Stimulated activated CD8-positive, alpha-beta memory T cell treated with anti-CD3 and anti-CD28 coated beads, Interleukin-7, amount 100 ng/mL, for 4 hours (primary cell): ENCODE measurements at places on chromosomes 1 and 21.

- DNase-seq, result no peak
Observed at GRCh38 chr1:14778898-14779865, 180.7 kb downstream of the KAZN start.

DNA sequence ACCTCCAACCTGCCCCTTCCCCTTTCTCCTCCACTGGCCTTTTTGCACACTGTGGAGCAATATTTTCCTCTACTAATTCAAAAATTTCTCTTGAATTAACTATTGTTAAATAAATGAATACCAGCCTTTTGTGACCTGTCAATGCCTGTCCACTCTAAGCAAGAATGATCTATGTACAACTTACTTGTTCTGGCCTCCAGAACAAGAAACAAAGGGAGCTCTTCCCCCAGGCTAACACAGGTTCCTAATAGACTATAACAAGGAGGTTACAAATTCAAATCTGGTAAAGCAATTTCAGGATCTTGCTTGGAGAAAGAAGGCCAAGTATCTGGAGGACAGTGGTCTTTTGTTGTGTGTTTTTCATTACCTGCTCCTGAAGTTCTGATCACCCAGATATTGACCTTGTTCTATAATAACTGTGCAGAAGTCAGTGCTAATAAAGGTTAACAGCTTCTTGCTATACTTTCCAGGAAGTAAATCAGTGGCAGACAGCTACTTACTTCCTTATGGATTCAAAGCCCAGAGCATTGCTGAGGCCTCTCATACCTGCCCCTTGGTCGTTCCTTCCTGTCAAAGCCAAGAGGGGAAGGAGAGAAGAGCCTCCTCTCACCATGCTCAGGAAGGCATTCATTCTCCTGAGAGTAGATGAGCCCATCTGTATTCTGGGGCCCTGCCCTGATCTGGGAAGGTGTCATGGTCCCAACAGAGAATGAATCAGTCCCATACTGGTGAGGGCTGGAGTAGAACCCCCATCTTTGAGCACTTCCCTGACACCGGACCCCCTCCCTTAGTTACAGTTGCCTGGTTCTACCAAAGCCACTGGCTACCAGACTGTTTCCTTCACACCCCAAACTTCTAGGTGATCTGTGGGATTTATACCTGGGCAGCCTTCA lies 56.8 kb downstream of the DESI2 start:
- DNase-seq, result no peak

DNA sequence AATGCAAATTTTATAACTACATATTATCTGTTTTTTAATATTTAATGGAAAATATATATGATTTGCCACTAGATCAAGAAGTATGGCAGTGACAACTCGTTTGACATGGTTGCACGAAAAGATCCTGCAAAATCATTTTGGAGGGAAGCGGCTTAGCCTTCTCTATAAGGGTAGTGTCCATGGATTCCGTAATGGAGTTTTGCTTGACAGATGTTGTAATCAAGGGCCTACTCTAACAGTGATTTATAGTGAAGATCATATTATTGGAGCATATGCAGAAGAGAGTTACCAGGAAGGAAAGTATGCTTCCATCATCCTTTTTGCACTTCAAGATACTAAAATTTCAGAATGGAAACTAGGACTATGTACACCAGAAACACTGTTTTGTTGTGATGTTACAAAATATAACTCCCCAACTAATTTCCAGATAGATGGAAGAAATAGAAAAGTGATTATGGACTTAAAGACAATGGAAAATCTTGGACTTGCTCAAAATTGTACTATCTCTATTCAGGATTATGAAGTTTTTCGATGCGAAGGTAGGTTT lies 556 bp downstream of the IFI44 start:
- DNase-seq, result no peak

- no peak for DNase-seq
Observed at GRCh38 chr1:71577451-71578131, 496.8 kb upstream of the ZRANB2 start.

GRCh38 chr1:23573574-23574182 lies 14.4 kb upstream of the ID3 start:
- DNase-seq, result no peak

DNA sequence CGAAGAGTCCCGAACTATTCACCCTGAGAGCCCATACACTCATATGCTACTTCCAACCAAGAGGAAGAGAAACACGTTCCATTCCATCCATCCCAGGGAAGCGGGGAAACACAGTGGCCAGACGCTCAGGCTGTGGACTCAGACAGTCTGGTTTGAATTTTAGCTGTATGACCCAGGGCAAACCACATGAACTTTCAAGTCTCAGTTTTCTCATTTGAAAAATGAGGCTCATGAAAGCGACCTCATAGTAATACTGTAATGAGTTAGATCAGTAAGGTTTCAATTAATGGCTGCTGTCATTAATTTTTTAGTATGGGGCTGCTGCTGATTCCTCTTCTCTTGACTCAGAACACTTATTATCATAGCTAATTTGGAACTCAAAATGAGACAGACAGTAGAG lies 1.5 kb downstream of the FCRL4 start:
- DNase-seq, result no peak

DNA sequence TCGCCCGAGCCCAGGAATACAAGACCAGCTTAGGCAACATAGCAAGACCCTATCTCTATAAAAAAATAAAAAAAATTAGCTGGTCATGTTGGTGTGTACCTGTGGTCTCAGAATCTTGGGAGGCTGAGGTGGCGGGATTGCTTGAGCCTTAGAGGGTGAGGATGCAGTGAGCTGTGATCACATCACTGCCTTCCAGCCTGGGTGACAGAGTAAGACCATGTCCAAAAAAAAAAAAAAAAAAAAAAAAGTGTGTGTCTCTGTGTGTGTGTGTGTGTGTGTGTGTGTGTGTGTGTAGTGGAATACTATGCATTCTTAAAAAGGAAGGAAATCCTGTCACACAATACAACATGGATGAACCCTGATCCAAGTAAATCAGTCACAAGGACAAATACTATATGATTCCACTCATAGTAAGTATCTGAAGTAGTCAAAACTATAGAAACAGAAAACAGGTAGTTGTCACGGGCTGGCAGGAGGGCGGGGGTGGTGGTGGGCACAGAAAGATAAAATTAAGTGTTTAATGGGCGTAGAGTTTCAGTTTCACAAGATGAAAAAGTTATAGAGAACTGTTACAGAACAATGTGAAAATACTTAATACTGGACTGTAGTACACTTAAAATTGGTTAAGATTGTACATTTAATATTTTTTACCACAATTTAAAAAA lies 47.8 kb downstream of the SELENOF start:
- DNase-seq, result no peak

GRCh38 chr1:215040190-215040589 lies 42.3 kb upstream of the KCNK2 start:
- no peak for DNase-seq

- DNase-seq, result no peak
Observed at GRCh38 chr1:243713470-243714186, 136.4 kb downstream of the AKT3 start.

DNA sequence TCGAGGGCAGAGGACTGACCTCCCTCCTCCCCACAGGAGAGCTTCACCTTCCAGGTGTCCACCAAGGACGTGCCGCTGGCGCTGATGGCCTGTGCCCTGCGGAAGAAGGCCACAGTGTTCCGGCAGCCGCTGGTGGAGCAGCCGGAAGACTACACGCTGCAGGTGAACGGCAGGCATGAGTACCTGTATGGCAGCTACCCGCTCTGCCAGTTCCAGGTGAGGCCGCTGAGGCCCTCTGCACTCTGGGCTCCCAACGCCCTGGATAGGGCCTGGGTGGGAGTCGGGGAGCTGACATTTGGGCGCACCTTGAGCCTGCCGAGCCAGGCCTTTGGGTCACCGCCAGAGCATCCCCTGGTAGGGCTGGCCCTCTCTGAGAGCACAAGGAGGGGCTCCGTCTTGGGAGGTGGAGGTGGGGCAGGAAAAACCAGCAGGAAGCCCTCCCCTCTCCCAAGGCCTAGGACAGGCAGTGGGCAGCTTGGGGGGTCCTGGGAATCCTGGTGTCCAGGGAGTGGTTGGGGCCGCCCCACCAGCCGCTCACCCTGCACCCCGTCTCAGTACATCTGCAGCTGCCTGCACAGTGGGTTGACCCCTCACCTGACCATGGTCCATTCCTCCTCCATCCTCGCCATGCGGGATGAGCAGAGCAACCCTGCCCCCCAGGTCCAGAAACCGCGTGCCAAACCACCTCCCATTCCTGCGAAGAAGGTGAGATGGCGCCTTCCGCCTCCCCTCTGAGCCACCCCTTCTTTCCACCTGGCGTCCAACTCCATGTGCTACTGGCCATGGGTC lies 65.1 kb downstream of the PIK3CD start:
- no peak for DNase-seq

GRCh38 chr21:26110715-26111114 lies 59.9 kb downstream of the APP start:
- no peak for DNase-seq

DNA sequence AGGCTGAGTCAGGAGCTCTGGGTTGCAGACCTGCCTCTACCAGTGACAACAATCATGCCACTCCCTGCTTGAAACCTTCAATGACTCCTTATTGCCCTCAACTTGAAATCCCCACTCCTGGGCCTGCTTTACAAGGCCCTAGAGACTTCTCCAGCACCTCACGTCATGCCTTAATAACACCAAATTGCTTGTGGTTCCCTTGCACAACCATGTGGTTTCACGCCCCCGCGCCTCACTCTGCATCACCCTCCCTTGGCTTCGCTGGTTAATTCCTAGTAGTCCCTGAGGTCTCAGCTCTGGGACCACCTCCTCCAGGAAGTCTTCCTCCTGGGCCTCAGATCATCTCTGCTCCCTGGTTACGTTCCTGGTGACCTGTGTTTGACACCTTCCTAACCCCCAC lies 33.0 kb downstream of the EPHA2 start:
- peak; percentile 55 for DNase-seq

DNA sequence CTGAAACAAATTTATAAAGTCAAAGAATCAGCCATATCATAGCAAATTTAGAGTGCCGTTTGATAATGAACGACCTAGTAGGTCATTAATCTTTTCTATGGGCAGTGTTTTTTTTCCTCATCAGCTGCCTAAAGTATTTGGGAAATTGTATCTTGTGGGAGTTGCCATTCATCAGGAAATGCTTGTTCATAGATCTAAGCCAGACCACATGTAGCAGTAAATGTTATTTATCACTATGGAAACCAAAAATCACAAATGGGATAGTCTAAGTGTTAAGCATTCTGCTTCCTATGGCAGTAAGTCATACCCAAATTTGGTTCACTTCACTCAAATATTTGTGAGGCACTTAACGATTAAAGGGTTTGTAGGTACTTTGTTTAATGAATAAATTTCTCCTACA lies 52.9 kb downstream of the LRRC8D start:
- no peak for DNase-seq
